CD4-positive, alpha-beta T cell (primary cell): ENCODE measurements at places on chromosomes 12 and 14.

- DNase-seq: no peak
- peaks cover 32% of the 10 kb centered on the region for H3K4me1 ChIP-seq
- no peak overlapping the region for H3K4me3 ChIP-seq
- H3K27me3 ChIP-seq: peaks cover 33% of the 10 kb centered on the region
- no peak overlapping the region for H3K27ac ChIP-seq
- H3K36me3 ChIP-seq: no peaks in the 10 kb centered on the region
Observed at GRCh38 chr14:56004786-56005185, 113.4 kb upstream of the PELI2 start.

- DNase-seq: peak; percentile 84
- peaks cover 2% of the 10 kb centered on the region for H3K36me3 ChIP-seq
- no peaks in the 10 kb centered on the region for H3K27me3 ChIP-seq
- no peak overlapping the region for H3K27ac ChIP-seq
- peak overlapping the region; percentile 69 for H3K4me3 ChIP-seq
- peaks cover 53% of the 10 kb centered on the region for H3K4me1 ChIP-seq
Observed at GRCh38 chr12:569803-570434, 93.3 kb downstream of the NINJ2 start.

GRCh38 chr12:83823386-83824045 is 1089.1 kb downstream of the SLC6A15 start:
- H3K27ac ChIP-seq: no peak overlapping the region
- H3K27me3 ChIP-seq: no peaks in the 10 kb centered on the region
- H3K36me3 ChIP-seq: no peaks in the 10 kb centered on the region

GRCh38 chr14:100376751-100377171 is 53.6 kb downstream of the SLC25A47 start:
- peaks cover 6% of the 10 kb centered on the region for H3K36me3 ChIP-seq
- DNase-seq: no peak
- H3K4me1 ChIP-seq: peaks cover 30% of the 10 kb centered on the region
- H3K27me3 ChIP-seq: no peaks in the 10 kb centered on the region
- peak overlapping the region; percentile 65 for H3K27ac ChIP-seq
- H3K4me3 ChIP-seq: peak overlapping the region; percentile 98

DNA sequence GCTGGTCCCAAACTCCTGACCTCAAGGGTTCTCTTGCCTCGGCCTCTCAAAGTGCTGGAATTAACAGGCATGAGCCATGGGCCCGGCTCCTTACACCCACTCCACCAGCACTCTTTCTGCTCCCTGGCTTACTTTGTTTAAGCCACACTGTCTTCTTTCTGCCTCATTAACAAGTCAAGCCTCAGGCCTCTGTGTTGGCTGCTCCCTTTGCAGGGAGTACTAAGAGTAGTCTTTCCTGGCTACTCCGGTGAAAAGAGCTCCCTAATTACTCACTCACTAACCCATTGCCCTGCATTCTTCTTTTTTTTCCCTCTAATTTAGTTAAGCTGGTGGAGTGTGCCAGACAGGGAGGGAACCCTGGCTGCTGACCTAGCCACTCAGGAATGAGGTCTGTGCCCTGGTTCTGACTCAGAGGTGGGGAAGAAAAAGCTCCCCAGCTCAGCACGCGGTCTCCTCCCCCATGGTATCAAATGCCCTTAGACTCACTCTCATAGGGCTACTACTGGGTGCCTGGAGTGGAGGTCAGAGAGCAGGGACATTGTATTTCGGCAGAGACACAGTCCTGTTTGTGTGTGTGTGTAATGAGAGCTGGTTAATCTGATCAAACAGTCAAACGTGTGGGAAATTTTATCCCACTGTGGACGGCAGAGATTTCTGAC is 19.8 kb downstream of the GALNT6 start:
- H3K36me3 ChIP-seq: peaks cover 11% of the 10 kb centered on the region
- no peak overlapping the region for H3K4me3 ChIP-seq
- H3K27ac ChIP-seq: no peak overlapping the region

GRCh38 chr12:5369298-5369697 is 62.6 kb upstream of the NTF3 start:
- no peaks in the 10 kb centered on the region for H3K36me3 ChIP-seq
- H3K27me3 ChIP-seq: no peaks in the 10 kb centered on the region
- no peaks in the 10 kb centered on the region for H3K4me1 ChIP-seq

- no peaks in the 10 kb centered on the region for H3K4me1 ChIP-seq
- peak overlapping the region; percentile 62 for H3K4me3 ChIP-seq
- peaks cover 2% of the 10 kb centered on the region for H3K36me3 ChIP-seq
- no peak for DNase-seq
- peak overlapping the region; percentile 70 for H3K27ac ChIP-seq
- H3K27me3 ChIP-seq: no peaks in the 10 kb centered on the region
Observed at GRCh38 chr12:1204581-1205121, 213.6 kb downstream of the ERC1 start.

DNA sequence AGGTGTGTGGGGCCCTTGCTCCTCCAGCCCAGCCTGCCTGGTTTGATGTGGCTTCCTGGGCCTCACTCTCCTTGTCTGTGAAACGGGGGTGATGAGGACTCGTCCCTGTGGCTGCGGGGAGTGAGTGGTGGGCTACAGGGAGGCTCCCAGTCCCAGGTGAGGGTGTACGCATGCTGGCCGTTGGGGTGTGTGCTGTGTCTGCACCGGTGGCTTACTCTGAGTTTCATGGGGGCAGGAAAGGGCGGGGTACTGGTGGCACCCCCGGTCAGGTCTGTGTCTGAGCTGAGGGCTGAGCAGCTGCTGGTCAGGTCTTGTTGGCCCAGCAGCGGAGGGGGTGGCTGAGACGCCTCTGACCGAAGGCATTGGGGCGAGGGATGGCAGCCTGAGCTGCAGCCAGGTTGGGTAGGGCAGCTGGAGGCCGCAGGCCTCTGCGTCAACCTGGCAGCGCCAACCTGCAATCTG is 11.2 kb downstream of the ULK1 start:
- no peaks in the 10 kb centered on the region for H3K27me3 ChIP-seq
- peaks cover 26% of the 10 kb centered on the region for H3K4me1 ChIP-seq
- DNase-seq: no peak
- H3K36me3 ChIP-seq: peaks cover 18% of the 10 kb centered on the region
- no peak overlapping the region for H3K4me3 ChIP-seq

DNA sequence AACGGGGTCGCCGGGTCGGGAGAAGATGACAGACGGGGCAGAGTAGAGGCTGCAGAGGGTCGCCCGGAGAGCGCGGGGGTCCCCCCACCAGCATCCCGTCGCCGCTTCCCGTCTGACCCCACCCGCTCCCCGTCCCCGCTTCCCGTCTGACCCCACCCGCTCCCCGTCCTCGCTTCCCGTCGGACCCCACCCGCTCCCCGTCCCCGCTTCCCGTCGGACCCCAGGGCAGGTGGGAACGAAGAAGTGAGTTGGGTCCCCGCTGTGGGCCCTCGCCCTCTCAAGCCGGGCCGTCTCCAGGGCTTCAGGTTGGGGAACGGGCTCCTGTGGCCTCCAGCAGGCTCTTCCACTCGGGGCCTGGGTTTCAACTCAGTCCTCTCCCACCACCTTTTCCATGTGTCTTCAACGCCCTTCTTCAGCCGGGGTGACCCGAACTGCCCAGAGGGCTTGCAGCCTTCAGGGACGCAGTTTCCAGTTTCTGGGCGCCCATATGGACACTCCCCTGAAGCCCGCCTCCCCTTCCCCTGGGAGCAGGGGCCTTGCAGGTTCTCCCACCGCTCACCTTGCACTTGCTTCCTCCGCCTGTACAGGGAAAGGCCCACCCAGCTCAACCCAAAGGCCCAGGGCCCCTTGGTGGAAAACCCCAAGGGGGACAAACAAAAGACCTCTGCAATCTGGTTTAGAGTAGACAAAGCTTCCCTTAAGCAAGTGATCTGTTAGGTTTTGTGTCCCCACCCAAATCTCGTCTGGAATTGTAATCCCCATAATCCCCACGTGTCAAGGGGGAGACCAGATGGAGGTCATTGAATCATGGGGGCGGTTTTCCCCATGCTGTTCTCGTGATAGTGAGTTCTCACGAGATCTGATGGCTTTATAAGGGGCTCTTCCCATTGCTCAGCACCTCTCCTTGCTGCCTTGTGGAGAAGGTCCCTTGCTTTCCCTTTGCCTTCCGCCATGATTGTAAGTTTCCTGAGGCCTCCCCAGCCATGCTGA is 66.5 kb downstream of the TNFAIP2 start:
- peaks cover 7% of the 10 kb centered on the region for H3K4me1 ChIP-seq
- no peak for DNase-seq
- no peak overlapping the region for H3K4me3 ChIP-seq
- peaks cover 40% of the 10 kb centered on the region for H3K27me3 ChIP-seq
- H3K27ac ChIP-seq: no peak overlapping the region
- H3K36me3 ChIP-seq: no peaks in the 10 kb centered on the region

GRCh38 chr14:80491131-80491530 is 279.8 kb upstream of the DIO2 start:
- H3K36me3 ChIP-seq: no peaks in the 10 kb centered on the region
- no peak overlapping the region for H3K4me3 ChIP-seq
- no peak overlapping the region for H3K27ac ChIP-seq
- no peaks in the 10 kb centered on the region for H3K27me3 ChIP-seq
- DNase-seq: no peak
- no peaks in the 10 kb centered on the region for H3K4me1 ChIP-seq

DNA sequence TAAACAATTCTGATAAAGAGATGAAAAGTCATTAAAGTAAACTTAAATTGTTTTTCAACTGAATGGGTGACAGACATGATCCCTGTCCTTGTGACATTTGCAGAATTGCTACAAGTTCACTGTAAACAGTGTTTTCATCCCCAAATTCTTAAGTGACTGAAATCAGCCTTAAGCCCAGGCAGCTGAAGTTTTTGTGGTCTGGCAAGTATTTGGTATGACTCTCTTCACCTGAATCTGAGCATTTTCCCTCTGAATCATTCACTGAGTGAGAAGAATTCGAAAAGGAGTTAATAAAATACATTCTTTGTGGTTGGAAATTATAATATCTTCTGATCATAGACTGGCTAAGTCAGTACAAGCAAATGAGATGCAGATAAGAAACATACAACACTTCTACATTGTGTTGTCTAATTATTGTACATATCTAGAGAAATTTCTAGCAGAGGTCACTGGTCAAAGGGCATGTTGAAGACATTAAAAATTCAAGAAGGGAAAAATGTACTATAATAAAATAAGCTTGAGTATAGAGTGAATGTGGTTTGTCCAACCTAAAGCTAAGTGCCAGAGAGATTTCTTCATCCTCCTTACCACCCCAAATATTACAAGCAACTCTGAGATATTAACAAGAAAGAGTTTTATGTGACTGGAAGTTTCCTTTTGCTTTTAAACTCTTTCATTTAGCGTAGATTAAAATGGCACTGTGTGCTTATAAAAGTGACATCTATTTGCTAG is 177.8 kb upstream of the DIO2 start:
- no peak for DNase-seq
- no peak overlapping the region for H3K4me3 ChIP-seq
- H3K4me1 ChIP-seq: no peaks in the 10 kb centered on the region
- H3K36me3 ChIP-seq: no peaks in the 10 kb centered on the region
- no peaks in the 10 kb centered on the region for H3K27me3 ChIP-seq

GRCh38 chr14:53380052-53380866 is 227.1 kb upstream of the DDHD1 start:
- no peaks in the 10 kb centered on the region for H3K27me3 ChIP-seq
- no peaks in the 10 kb centered on the region for H3K4me1 ChIP-seq
- H3K27ac ChIP-seq: no peak overlapping the region
- H3K36me3 ChIP-seq: no peaks in the 10 kb centered on the region

- no peak for DNase-seq
- no peaks in the 10 kb centered on the region for H3K4me1 ChIP-seq
- no peak overlapping the region for H3K4me3 ChIP-seq
- H3K27ac ChIP-seq: no peak overlapping the region
Observed at GRCh38 chr14:95126906-95127530, 30.3 kb downstream of the DICER1 start.

GRCh38 chr14:100350986-100351385 is 27.8 kb downstream of the SLC25A47 start:
- no peaks in the 10 kb centered on the region for H3K4me1 ChIP-seq
- no peak for DNase-seq
- no peak overlapping the region for H3K27ac ChIP-seq
- H3K4me3 ChIP-seq: no peak overlapping the region
- H3K36me3 ChIP-seq: peaks cover 59% of the 10 kb centered on the region

GRCh38 chr12:121008347-121009098 is 7.8 kb downstream of the C12orf43 start:
- H3K36me3 ChIP-seq: peaks cover 75% of the 10 kb centered on the region
- H3K4me1 ChIP-seq: no peaks in the 10 kb centered on the region

DNA sequence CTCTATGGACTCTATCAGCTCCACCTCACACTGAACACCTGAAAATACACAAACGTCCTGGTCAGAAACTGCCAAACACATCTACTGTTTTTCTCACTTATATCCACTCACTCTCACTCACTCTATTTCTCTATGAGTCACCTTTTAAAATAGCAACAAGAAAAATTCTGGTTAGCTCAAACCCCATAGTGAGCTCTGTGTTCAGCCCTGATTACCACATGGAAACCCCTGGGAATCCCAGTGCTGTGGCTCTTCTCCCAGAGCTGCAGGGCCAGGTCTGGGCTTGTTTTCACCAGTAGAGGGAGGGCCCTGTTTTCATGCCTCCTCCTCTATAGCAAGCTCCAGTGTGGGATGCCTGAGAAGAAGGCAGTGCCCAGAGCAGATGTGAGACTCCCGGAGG is 1126.1 kb downstream of the TMEM121 start:
- no peak for DNase-seq
- no peak overlapping the region for H3K4me3 ChIP-seq
- no peak overlapping the region for H3K27ac ChIP-seq
- no peaks in the 10 kb centered on the region for H3K27me3 ChIP-seq
- H3K4me1 ChIP-seq: peaks cover 7% of the 10 kb centered on the region

GRCh38 chr12:71890475-71890874 is 48.2 kb upstream of the TPH2 start:
- peaks cover 52% of the 10 kb centered on the region for H3K36me3 ChIP-seq
- H3K4me1 ChIP-seq: no peaks in the 10 kb centered on the region
- no peak overlapping the region for H3K4me3 ChIP-seq
- DNase-seq: no peak
- no peaks in the 10 kb centered on the region for H3K27me3 ChIP-seq

GRCh38 chr12:99393763-99394162 is 253.8 kb upstream of the GARIN6 start:
- H3K27ac ChIP-seq: no peak overlapping the region
- H3K27me3 ChIP-seq: no peaks in the 10 kb centered on the region
- DNase-seq: no peak
- H3K36me3 ChIP-seq: no peaks in the 10 kb centered on the region
- H3K4me3 ChIP-seq: no peak overlapping the region
- no peaks in the 10 kb centered on the region for H3K4me1 ChIP-seq

GRCh38 chr12:112172556-112173324 is 47.4 kb downstream of the TRAFD1 start:
- H3K4me3 ChIP-seq: no peak overlapping the region
- H3K4me1 ChIP-seq: no peaks in the 10 kb centered on the region
- peaks cover 37% of the 10 kb centered on the region for H3K36me3 ChIP-seq
- no peak for DNase-seq
- H3K27ac ChIP-seq: no peak overlapping the region
- H3K27me3 ChIP-seq: no peaks in the 10 kb centered on the region

GRCh38 chr12:11922361-11922760 is 148.4 kb upstream of the BCL2L14 start:
- H3K4me1 ChIP-seq: no peaks in the 10 kb centered on the region
- DNase-seq: no peak
- H3K27ac ChIP-seq: no peak overlapping the region
- H3K36me3 ChIP-seq: no peaks in the 10 kb centered on the region
- H3K27me3 ChIP-seq: no peaks in the 10 kb centered on the region
- no peak overlapping the region for H3K4me3 ChIP-seq

GRCh38 chr14:52117111-52117832 is 48.4 kb upstream of the NID2 start:
- no peaks in the 10 kb centered on the region for H3K36me3 ChIP-seq
- H3K4me3 ChIP-seq: no peak overlapping the region
- H3K4me1 ChIP-seq: no peaks in the 10 kb centered on the region
